CD14-positive monocyte (primary cell): ENCODE measurements at places on chromosomes 1 and 21. TPM values are rescaled to one million over a fixed set of nuclear protein-coding genes. Genes with fewer than 3 reads are reported as not detected.
A peak's percentile ranks its signal among the peaks of the same experiment; 100 is the strongest.

DNA sequence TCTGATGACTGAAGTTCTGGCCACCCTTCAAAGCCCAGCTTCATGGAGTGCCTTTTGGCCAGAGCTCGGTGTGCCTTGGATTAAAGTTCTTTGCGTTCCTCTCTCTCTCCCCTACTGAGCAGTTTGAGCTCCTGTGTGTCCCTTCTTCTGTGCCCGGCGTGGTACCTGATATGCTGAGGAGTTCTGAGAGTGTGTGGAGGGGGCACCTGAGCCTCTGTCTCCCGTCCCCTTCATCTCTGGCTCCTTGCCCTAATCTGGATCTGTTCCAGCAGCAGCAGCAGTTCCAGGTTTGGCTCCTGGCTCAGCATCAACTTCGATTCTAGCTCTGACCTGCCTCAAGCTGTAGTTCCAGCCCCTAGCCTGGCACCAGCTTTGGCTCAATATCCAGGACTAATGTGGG, 25.1 kb upstream of the MYCL start:
- no peak for DNase-seq

Gene ATP6V1G3
- polyA plus RNA-seq: not detected in 2 replicates

- DNase-seq: no peak
Observed at GRCh38 chr1:174791863-174792262, 207.9 kb upstream of the CACYBP start.

Gene SH3BGRL3
- polyA plus RNA-seq: 1,744 TPM

DNA sequence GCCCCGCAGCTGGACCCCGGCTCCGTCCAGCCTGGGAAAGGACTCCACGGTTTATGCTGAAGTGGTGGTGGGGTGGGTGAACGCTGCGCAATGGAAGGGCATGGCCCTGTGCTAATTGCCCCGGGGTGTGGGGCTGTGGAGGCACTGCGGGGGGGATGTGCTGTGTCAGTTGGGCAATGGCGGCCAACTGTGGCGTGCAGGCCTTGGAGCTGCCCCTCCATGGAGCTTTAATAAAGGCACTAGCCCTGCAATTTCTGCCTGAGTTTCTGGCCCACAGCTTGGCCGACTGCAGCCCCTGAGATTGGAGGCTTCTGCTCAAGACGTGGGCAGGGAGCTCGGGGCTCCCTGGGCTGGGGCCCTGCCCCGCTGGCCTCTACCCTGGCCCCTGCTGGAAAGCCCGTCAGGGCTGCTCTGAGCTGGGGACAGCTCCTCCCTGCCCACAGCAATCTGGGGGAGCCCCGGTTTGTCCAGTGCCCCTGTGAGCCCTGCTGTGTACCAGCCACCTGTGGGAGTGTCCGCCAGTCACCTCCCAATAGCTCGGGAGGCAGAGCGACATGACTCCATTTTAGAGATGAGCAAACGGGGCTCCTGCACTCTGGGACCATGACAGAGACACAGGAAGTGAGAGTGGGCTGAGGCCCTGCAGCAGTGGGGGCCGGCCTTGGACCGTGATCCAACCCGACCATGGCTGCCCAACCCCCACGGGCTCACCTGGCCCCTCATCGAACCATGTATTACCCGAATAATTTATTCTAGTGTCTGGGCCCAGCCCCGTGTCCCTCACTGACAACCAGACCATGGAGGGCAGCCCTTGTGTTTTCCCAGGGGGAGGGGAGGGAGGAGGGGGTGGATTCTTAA, 8.7 kb upstream of the TNFRSF14 start:
- peak; percentile 34 for DNase-seq

GRCh38 chr21:45304945-45305344, 17.2 kb upstream of the POFUT2 start:
- no peak for DNase-seq

DNA sequence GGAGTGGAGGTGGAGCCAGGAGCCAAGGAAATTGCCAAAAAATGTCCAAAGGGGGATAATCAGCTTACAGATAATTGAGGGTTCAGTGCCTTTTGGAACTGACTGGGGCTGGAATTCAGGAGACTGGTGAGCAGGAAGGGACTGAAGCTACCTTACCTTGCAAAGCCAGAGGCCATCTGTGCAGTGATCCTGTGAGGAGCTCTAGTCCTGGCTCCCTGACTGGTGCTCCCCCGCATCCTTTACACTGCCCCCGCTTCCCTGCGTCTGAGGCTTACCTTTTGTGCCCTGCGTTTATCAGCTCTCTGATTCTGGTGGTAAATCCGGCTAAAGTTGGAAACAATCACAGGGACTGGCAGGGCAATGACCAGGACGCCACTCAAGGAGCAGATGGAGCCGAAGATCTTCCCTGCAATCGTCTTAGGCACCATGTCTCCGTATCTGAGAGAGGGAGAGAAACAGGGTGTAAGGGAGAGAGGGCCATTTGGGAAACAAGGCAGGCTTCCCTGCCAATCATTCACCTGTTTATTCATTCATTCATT, 31.0 kb downstream of the DDX20 start:
- no peak for DNase-seq
